NCI-H1436 (cell line): ENCODE measurements at places on chromosomes 11 and 22.

- DNase-seq = no peak
Measured at GRCh38 chr11:86595451-86595850, 77.0 kb downstream of the ME3 start.

GRCh38 chr11:96112192-96113128 lies 188.6 kb upstream of the MTMR2 start:
- DNase-seq = no peak

DNA sequence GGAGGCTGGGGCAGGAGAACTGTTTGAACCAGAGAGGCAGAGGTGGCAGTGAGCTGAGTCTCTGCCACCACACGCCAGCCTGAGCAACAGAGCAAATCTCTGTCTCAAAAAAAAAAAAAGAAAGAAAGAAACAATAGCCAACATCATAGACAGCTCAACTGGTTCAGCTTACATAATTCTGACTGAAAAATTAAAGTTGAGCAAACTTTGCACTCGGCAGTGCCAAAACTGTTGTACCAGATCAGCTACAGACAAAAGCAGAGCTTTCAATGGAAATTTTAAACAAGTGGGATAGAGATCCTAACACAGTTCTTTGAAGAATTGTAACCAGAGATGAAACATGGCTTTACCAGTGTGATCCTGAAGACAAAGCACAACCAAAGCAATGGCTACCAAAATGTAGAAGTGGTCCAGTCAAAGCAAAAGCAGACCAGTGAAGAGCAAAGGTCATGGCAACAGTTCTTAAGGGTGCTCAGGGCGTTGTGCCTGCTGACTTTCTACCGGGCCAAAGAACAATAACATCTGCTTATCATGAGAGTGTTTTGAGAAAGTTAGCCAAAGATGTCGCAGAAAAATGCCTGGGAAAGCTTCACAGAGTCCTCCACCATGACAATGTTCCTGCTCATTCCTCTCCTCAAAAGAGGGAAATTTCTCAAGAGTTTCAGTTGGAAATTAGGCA lies 59.3 kb downstream of the TTC28 start:
- DNase-seq = no peak

DNA sequence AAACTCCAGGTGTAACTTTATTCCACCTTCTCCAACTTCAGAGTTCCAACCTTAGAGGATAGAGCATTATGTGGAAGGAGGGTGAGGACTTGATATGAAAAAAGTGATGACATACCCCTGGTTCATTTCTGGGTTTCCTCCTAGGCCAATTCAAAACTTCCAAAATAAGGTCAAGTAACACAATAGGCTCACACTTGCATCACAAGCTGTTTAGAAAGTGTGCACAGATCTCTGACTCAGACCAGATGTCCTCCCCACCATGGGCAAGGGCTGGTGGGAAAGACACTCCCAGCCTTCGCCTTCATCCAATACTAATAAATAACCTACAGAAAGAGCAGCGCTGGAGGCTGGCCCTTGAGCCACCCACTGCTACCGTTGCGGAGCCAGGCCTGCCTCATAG lies 5.8 kb upstream of the BUD13 start:
- no peak for DNase-seq

DNA sequence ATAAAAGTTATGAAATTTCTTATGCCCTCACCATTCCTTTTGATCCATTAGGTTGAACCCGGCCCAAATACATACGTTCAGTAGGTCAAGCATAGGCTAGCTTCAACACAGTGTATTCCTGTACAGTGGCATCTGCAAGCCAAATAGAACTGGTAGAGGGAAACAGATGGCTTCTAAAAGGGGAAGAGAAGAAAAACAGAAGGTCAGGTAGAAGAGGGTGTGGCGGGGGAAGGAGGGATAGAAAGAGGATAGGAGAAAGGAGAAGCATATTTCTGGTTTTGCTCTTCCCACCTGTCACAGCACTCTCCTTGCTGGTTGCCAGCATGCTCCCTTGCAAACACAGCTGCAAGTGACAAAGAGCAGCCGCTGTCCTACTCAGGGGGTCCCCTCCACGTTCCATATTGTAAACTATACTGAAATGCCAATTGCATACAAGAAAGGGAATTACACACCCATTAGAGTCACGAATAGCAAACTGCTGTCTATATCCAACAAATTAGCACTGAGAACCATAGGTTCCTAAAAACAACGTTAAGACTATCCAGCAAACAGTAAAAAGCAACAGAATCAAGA lies 71.8 kb downstream of the PHF21A start:
- no peak for DNase-seq

GRCh38 chr22:32868946-32869345 lies 67.4 kb downstream of the TIMP3 start:
- DNase-seq = no peak

GRCh38 chr11:125263268-125263790 lies 98.8 kb downstream of the PKNOX2 start:
- DNase-seq = no peak

- DNase-seq = no peak
Measured at GRCh38 chr11:117444711-117445658, 117.3 kb downstream of the CEP164 start.

- no peak for DNase-seq
Measured at GRCh38 chr11:128331317-128331716, 256.0 kb downstream of the ETS1 start.

DNA sequence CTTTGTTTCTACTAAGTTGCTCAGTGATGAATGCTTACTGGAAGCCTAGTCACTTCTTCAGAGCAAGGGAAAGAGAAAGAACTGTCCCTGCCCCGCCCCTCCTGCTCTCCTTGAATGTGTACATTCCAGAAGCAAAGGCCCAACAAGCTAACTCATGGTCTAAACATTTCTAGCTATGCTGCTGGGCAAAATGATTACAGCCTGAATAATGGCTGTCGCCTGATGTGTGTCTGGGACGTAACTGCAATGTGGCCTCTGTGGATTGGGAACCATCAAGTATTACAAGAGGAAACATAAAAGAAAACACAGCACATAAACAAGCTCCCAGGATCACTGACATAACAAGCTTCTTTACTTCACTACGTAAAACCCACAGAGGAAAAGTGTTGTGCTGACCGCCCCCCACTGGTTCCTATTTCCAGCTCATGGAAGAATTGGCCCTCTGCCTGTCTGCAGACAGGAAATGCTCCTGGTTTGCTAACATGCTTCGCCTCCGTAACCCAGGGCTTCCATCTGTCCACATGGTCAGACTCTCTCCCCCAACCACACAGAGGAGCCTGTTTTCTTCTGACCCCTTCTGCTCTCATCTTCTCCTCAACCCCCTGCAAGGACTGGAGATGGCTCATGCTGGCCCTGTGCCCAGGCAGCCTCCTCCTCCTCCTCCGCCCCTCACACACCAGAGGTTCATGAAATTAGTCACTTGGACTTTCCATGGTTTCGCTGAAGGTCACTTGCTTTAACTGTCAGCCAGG lies 187.2 kb downstream of the MAML2 start:
- DNase-seq = no peak

DNA sequence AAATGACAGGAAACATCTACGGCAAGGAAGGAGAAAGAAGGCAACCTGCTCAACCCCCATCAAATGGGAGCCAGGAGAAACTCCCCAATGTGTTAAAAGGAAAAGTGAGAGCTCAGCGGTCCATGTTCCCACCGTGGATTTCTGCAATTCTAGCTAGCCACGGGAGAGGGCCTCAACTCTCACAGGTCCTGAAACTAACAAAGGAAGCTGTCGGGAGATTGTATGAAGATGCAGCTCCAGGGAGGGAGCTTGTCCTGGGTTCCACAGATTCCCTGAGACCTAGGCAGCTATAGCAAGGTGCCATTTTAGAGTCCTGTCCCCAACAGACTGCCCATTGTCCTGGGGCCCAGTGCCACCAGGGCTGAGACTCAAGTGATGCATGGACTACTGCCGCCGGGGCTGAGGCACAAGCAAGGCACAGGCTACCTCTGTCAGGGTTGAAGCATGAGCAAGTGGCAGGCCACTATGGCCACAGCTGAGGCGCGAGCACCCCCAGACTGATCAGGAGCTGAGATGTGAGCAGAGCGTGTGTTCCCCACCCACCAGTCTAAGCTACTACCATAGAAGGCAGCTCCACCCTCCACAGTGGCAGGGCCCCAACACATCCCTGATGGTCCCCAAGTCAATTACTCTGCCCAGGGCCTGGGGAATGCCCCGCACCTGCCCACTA lies 31.3 kb downstream of the RSF1 start:
- no peak for DNase-seq

GRCh38 chr22:38758276-38758945 lies 2.6 kb upstream of the SUN2 start:
- peak; percentile 87 for DNase-seq
